ENCODE measurements at places on chromosomes 6 and 20.
A peak's percentile ranks its signal among the peaks of the same experiment; 100 is the strongest.

GRCh38 chr20:20199361-20200160 lies 147.2 kb downstream of the CFAP61 start:
- no peak for DNase-seq

GRCh38 chr6:112014483-112014882 lies 39.4 kb upstream of the CCN6 start:
- DNase-seq, result peak; percentile 11

GRCh38 chr6:20569000-20569610 lies 34.8 kb downstream of the CDKAL1 start:
- peak; percentile 94 for DNase-seq

DNA sequence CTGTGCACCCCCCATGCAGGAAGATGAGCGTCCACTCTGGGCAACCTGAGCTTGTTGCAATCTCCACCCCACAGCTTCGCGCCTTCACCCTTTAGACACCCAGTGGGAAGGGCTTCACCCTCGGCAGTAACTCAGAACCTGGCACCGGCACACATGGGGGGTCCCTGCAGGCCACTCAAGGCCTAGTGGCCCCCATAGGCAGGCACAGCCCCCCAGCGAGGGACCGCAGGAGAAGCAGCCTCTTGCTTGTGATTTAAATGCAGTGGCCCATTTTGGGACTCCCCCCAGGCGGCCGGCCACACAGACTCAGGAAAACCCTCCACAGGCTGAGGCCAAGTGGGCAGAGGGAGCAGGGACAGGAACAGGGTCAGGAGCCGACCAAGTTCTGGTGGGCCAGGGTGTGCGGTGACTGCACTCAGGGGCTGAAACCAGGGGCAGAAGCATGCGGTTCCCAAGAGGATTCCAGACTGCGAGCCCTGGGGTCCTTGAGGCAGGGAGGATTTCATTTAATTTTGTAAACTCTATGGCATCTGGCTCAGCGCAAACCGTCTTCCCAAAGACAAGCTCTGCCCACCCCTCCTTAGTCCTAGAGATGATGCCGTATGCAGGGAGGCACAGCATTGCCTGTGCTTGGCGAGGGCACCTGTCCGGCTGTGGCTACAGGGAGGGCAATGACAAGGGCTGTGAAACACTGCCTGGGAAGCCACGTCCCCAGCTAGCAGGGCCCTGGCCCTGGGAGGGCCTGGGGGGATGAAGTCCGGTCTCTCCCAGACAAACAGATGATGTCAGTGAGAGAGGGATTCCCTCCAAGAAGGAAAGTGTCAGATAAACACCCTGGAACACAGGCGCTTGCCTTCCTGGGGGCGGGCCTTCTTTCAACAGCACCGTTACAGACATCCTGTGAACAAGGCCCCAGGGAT lies 52.9 kb upstream of the GPR31 start:
- no peak for DNase-seq

DNA sequence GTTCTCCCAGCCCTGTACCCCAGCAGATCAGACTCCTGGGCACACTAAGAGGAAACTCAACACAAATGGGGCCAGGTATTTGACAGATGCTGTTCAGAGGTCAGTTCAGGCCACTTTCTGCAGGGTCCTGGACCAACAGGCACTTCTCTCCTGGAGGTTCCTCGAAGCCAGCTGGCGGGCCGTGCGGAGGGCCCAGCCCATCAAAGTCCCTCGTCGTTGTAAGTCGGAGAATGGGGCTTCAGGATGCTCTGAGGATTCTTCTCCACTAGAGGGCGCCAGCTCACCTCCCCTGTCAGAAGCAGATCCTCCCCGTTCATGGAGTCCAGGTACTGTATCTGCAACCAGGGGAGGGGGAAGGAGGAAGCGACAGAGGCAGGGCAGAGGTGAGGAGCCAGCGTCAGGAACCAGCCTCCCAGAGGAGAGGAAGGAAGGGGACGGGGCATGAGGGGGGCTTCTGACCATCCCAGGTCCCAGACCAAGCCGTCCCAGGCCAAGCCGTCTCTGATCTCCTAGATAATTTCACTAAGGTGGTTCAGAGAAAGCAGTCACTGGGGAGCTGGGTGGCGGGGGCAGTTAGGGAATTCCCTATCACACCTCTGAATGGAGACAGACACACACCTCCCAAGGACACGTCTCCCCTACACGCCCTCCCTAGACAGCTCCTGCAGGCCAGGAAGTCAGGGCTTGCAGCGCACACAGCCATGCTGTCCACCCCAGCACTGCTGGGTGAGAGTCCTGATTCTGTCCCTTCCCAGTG lies 11.7 kb upstream of the FAM83C start:
- DNase-seq, result peak; percentile 83

- DNase-seq, result no peak
These were observed 28.1 kb downstream of the NFYA start for GRCh38 chr6:41100871-41101287.

DNA sequence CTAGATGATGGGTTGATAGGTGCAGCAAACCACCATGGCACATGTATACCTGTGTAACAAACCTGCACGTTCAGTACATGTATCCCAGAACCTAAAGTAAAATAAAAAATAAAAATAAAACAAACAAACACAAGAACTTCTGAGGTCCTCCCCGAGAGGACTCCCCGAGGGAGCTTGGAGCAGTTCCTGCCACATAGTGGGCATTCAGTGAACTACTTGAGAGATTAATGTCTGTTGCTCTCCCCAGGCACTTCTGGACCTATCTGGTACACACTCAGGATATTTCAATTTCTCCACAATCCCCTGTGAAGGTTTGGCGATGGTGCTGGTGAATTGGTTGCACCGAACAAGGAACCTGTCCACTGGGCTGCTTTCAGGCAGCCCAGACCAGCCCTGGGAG lies 311.2 kb downstream of the ESR1 start:
- DNase-seq, result no peak

GRCh38 chr20:60804240-60804917 lies 447.7 kb upstream of the CDH4 start:
- DNase-seq, result no peak

DNA sequence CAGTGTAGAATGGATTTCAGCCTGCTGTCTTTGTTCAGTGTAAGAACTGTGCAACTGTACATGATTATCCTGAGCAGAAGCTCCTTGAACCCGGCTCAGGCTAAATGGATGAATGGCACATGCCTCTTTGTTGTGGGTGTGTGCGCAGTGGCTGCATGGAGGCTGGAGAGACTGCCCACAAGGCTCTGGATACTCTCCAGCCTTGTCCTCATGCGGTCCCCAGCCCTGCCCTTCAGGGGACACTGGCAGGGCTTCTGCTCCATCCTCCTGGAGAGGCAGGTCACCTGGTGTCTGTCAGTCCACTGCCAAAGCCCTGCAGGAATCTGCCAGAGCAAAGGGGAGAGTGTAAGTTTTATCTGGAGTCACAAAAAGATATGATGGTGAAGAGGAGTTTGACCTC lies 241.7 kb upstream of the EXOC2 start:
- DNase-seq, result no peak

- no peak for DNase-seq
These were observed 37.3 kb upstream of the MAP7 start for GRCh38 chr6:136587527-136587926.

DNA sequence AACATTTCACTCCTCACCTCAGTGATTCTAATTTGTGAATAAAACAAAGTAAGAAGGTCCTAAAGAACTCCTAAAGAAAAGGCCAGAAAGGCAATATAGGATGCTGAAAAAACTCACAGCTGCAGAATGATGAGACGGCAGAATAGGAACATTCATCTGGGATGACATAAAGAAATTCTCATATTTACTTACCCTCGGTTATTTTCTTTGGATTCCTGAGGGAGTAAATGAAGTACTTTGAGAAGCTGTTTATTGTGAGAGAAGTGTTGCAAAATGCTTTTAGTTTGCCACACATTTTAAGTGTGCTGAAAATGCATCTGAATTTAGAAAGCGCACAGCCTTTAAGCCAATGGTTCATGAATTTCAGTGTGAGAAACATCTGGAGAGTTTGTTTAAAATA lies 35.7 kb upstream of the RBL1 start:
- DNase-seq, result no peak

DNA sequence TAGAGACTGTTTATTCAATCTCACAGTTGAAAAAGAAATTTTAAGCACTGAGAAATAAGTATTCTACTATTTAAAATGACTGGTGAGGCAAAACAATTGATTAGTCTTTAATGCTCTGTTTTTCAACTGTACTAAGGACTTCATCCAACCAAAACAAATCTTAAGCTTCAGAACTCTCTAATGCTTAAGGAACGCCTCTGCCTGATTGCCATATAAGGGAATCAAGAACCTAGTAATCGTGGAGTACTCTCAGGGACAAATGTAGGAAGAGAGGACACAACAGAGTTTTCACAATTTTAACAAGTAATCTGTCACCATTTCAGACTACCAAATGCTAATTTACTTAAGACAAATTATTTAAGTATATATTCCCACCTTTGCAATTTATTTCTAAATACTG lies 16.1 kb downstream of the FBXO30 start:
- DNase-seq, result no peak

DNA sequence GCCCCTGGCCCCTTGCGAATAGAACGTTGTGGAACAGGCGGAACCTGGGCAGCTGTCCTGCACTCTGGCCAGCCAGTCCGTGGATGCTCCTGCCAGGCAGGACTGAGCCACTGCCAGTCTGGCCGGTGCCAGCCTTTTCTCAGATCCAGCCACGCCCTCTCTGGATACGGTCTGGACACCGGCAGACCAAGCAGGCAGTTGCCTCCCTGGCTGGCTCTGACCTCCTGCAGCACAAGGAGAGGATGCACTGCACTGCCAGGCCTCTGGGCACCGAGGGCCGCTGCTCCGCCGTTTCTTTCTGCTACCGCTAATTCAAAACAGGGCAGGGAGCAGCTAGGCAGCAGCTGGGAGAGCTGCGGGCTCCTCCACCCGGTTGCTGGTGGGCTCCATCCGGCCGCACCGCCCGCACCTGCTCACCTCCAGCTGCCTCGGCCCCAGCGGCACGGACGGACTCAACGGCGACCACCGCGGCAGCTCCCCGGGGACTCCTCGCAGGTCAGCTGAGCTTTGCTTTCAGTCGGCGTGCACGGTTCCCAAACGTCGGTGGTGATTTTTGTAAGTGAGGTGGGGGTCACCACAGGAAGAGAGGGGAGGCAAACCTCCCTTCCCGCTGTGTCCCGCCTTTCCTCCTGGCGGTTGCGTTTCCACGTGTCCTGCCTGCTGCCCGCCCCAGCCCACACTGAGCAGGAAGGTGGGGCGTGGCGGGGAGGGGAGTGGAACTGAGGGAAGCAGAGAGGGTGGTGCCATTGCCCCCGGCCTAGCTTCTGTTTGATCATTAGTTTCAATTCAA lies 30.3 kb upstream of the AFDN start:
- no peak for DNase-seq

GRCh38 chr6:84204011-84204410 lies 23.4 kb downstream of the CEP162 start:
- peak; percentile 14 for DNase-seq

GRCh38 chr20:49433333-49433732 lies 49.1 kb downstream of the KCNB1 start:
- no peak for DNase-seq

DNA sequence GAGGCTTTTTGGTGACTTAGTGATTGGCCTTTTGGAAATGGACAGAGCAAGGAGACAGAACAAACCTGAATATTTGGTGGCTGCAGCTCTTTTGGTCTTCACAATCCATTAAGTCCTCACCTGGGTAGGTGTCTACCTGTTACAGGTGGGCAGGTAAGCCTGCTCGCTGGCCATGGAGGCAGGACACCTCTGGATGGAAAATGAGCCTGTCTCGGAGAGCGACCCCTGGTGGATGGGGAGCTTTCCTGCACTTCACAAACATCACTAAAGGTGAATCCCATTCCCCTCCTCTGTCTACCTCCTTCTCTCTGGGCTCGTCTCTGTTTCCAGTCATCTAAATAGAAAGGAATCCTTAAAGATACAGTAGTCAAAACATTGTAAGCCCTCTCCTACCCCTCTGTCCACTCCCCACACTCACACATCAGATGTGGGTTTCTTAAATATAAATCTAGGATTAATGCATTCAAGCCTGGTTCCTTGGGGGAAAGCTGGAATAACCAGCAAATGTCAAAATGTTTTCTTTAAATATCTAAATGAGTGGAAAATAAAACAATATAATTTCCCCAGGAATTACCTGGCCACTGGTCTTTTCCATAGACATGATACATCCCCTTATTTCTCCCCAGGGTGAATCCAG lies 304.9 kb downstream of the CDH26 start:
- peak; percentile 63 for DNase-seq

- DNase-seq, result no peak
These were observed 10.6 kb upstream of the DLK2 start for GRCh38 chr6:43465948-43466347.

- no peak for DNase-seq
These were observed 185.5 kb downstream of the CDH4 start for GRCh38 chr20:61437280-61438206.

GRCh38 chr6:165985806-165986299 lies 181.8 kb downstream of the TBXT start:
- peak; percentile 62 for DNase-seq

DNA sequence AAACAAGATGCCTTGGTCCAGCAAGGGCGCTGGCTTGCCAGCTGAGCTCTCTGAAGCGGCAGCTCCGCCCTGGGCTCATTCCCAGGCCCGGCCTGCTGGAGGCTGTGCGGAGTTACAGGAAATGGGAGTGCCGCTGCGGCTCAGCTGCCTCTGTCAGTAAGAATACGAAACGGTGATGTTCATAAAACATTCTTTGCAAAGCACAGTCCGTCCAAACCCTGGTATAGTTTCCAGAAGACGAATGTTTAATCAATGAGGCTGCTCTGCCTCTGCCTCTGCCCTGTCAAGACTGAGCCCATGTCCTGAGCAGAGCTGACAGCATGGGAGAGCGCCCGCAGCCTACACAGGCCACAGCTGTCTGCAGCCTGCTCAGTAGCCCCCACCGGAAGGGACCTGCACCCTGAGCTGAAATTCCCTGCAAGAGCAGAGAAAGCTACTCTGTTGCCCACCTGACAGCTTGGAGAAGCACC lies 153.3 kb upstream of the SNX9 start:
- peak; percentile 51 for DNase-seq

GRCh38 chr6:158109748-158110147 lies 58.3 kb downstream of the SERAC1 start:
- DNase-seq, result no peak

DNA sequence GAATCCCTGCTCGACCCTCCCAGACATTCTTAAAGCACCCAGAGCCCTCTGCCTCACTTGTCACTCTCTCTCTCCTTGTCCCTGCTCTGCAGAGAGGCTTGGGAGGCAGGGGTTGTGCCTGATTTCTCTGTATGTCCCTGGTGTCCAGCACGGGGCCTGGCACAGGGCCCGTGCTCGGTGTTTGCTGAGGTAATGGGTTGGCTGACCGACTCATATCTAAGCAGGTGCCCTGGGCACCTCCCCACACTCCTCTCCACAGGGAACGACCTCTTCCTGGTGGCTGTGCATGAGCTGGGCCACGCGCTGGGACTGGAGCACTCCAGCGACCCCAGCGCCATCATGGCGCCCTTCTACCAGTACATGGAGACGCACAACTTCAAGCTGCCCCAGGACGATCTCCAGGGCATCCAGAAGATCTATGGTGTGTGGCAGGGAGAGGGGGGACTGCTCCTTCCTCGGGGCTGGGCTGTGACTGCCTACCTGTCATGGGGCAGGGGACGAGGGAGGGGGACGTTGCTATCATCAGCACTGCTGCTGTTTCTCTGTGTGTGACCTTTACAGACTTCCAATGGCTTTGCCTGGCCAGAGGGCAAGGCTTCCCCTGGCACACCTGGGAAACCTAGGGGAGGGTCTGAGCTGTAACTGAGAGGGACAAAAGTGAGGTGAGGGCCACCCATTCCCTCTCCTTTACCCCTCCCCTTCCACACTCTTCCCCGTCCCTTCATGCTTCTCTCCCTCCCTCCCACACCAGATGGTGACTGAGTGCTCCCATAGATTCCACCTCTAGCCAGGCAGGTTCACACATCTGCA lies 14.2 kb downstream of the MMP24OS start:
- no peak for DNase-seq

Measured in COLO829 (cell line).